NCI-H774 (cell line): ENCODE measurements at places on chromosomes 16 and 17.

DNA sequence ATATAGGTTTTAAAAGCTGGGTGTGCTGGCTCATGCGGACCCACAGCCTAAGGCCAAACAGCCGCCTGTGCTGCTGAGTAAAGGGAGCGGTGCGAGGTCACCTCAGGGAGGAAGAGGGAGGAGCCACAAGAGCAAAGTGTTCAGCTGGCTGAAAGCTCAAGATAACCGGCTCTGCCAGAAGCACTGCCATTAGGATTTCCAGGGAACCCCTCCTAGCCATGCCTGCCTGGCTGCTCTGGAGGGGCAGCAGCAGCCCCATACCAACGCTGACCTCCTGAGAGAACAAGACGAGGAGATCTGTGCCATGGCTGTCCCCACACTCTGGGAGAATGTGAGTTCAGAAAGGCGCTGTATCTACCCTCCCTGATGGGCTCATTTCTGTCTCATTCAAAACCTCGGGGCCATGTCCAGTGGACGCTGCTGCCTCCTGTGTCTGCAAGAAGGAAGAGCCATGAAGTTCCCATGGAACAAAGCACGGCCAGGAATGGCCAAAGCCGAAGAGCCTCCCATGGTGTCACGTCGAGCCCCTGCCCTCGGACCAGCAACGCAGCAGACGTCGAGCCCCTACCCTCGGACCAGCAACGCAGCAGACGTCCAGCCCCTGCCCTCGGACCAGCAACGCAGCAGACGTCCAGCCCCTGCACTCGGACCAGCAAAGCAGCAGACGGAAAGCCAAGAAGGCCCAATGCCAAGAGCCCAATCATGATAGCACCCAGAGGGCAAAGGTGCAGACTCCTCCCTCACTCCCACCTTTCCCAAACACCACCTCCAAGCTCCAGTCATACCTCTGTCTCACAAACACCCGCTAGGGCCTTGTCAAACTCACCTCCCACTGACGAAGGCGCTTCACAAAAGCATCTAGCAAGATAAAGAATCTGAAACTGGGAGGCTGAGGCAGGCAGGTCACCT lies 107.0 kb downstream of the ANKRD11 start:
- no peak for DNase-seq

DNA sequence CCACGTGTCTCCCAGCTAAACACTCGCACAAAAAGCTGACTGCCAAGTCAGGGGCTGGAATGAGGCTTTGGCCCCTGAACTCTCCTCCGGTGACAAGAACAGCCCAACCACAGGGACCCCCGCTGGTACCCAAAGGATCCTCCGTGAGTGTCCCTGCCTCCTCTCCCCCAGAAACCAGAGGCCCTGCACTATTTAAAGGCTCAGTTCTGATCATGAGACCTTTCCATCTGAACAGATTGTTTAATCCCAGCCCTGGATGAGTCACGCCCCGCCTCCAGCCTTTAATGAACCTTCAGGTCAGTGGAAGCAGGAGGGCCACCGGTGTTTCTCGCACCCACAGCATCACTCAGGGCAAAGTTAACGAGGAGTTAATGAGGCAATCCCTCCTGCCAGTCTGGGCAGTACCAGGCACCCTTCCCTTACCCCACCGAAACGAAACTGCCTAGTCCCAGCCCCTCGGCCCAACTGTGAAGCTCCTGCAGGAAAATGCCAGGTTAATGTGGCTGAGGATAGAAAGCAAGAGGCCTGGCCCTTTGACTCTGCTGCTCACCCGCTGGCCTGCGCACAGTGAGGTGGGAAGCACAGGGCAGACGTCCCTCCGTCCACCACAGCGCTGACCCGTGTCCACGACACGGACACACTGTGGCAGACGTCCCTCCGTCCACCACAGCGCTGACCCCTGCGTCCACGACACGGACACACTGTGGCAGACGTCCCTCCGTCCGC lies 32.4 kb downstream of the TIMM22 start:
- DNase-seq: no peak

- no peak for DNase-seq
Observed at GRCh38 chr17:51510940-51511339, 250.6 kb downstream of the UTP18 start.

- no peak for DNase-seq
Observed at GRCh38 chr17:60163108-60163784, 13.5 kb downstream of the CA4 start.

- no peak for DNase-seq
Observed at GRCh38 chr16:67454104-67454503, 23.2 kb downstream of the HSD11B2 start.
